GOT3 (cell line): ENCODE measurements at places on chromosomes 13 and 19.

DNA sequence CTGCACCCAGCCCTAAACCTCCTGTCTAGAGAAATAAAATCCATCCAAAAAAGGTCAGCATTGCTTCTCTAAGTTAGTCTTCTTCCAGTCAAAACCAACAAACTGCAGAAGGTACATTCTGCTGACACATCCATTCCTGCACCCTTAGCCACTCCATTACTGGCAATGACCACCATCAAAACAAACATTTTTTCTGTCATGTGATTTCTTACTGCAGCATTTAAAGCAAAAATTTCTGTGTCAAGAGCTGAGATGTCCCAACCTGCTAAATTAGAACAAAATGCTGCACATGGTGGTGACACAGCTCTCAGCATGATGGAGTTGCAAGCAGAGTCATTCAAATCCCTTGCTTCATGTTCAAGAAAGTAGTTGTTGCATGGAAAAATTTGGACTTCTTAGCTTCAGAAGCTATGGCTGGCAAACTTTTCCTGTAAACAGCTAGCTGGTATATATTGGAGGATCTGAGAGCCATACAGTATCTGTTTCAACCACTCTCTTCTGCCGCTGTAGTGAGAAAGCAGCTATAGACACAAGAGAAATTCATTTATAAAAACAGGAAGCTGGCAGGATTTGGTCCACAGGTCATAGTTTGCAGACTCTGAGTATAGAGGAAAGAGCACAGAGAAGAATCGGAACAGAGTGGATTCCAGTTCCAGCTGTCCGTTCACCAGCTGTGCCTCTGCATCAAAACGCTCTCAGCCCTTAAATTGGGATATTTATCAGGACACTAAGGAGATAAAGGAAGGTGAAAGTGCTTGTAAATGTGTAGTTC is 17.4 kb downstream of the RUBCNL start:
- DNase-seq = no peak

DNA sequence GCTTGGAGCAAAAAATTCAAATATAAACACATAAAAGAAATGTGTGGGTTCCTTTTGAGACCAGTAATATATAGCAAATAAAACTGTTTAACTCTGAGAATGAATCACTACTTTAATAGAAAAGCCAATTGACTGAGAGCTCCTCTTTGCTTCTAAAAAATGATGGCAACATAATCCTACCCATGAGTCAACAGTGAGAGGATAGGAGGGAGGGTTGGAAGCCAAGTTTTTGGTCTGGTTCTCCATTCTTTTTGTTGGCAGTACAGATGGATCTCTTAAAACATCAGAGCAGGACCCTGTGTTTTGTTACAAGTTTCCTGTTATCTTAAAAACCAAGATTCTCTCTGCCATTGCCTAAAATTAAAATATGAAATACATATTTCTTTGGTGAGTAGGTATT is 50.0 kb upstream of the POSTN start:
- DNase-seq = no peak

DNA sequence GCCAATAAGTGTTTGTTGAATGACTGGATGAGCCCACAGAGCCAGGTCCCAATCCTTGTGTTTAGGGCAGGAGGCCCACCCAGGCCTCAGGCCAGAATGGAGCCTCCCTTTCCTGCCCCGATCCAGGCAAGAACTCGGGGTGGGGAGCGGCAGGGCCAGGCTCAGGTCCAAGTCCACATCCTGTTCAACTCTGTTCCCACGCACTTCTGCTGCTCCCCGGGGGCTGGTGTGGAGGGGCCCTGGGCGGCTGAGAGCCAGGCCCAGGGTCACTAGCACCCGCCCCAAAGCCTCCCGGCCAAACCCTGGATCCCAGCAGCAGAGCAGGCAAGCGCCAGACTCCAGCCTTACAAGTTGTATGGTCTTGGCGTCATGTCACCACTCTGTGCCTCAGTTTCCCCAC is 8.0 kb downstream of the ANGPTL8 start:
- no peak for DNase-seq

DNA sequence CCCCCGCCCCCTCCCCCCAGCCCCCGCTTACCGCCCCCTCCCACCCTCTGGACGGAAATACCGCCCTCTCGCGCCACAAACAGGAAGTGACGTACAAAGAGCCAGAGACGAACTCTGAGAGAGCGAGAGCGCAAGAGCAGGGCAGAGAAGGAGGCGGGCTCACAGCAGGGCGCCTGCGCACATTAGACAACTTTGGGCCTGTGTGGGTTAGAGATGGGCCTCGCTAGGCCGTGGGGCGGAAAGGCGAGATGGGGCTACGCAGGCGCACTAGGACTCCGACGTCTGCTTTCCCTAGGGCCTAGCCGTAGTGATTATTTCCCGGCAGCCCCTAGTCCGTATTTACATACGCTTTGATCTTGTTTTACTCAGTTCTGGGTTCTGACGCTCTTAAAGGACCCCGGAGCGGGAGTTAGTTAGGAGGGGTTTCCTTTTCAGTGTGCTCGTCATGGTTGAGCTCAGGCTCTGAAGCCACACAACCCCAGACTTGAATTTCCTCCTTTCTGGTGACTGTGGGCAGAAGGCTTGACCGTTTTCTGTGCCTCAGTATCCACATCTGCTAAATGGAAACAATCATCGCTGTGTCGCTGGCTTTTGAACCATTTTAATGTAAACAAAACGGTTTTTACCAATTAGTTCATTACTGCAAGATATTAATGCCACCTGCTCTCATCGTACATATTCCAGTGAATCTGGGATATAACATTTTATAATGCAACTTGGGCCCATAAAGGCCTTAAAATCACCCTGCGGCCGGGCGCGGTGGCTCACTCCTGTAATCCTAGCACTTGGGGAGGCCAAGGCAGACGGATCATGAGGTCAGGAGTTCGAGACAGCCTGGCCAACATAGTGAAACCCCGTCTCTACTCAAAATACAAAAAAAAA is 449 bp upstream of the AKT2 start:
- peak; percentile 94 for DNase-seq

DNA sequence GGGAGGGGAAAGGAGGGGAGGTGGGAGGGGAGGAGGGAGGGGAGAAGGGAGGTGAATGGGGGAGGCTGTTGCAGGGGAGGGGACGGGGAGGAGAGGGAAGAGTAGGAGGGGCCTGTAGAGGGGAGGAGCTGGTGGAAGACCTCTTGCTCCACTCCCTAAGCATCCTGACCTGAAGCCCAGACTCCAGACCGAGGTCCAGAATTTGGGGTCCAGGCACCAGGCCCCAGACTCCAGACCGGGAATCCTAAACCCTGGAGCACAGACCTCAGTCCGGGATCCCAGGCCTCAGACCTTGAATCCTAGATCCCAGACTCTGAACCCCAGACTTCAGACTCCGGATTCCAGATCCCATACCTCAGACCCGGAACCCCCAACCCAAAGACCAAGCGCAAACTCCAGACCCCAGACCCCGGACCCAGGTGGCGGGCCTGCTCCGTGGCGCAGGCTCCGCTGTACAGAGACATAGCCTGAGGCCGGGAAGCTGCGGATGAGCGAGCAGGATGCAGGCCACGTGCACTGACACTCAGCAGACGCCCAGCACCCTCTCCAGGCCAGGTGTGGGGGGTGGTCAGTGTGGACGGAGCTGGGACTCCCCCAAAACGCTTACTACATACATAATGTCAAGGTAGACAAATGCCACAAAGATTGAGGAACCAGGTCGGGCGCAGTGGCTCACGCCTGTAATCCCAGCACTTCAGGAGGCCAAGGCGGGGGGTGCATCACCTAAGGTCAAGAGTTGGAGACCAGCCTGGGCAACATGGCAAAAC is 710 bp upstream of the BTBD2 start:
- no peak for DNase-seq

GRCh38 chr13:113207890-113208420 is 514 bp downstream of the PCID2 start:
- no peak for DNase-seq

GRCh38 chr13:27130979-27131623 is 40.5 kb downstream of the USP12 start:
- no peak for DNase-seq

- no peak for DNase-seq
Measured at GRCh38 chr13:52082601-52083000, 46.3 kb downstream of the NEK5 start.
